ENCODE measurements at places on chromosomes 3 and 15.

- H3K27me3 ChIP-seq: no peaks in the 10 kb centered on the region
- H3K36me3 ChIP-seq: no peaks in the 10 kb centered on the region
- H3K4me3 ChIP-seq: no peak overlapping the region
- DNase-seq: no peak
- no peak overlapping the region for H3K27ac ChIP-seq
Measured at GRCh38 chr15:43903864-43904290, 77.1 kb downstream of the WDR76 start.

- H3K4me3 ChIP-seq: no peak overlapping the region
- H3K4me1 ChIP-seq: peaks cover 92% of the 10 kb centered on the region
- H3K27me3 ChIP-seq: no peaks in the 10 kb centered on the region
- no peaks in the 10 kb centered on the region for H3K36me3 ChIP-seq
Measured at GRCh38 chr15:92915766-92916435, 15.8 kb downstream of the CHD2 start.

DNA sequence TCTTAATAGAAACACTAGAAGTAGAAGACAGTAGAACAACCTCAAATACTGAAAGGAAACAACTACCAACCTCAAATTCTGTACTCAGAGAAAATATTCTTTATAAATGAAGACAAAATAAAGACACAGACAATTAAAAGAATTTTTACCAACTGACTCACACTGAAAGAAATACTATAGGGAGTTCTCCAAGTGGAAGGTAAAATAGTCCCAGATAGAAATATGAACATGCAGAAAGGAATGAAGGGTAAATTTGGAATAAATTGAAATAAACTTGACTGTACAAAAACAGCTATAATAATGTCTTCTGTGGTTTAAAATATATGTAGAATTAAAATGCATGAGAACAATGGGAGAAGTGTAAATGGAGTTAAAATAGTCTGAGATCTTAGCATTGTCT is 36.7 kb upstream of the CCDC174 start:
- H3K4me3 ChIP-seq: no peak overlapping the region
- no peak overlapping the region for H3K27ac ChIP-seq
- no peak for DNase-seq

DNA sequence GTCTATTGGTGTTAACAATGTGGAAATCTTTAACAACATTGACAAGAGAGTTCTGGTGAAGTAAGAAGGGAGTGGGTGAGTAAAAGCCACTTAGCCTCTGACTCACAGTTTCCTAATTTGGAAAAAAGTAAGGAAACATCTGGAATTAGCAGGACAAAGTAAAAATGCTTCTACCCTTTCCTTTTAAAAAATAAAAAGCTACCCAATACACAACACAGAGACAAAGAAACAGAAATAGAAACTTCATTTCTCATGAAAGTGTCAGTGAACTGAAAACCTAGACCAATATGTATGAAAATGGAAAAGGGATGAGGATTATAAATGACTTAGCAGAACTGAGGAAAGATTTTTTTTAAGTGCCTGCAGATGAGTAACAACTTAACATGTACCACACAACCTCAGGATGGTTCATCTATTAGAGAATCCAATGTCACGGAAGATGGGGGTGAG is 65.4 kb downstream of the SSR3 start:
- H3K4me3 ChIP-seq: no peak overlapping the region
- H3K27me3 ChIP-seq: no peaks in the 10 kb centered on the region
- no peak for DNase-seq
- H3K36me3 ChIP-seq: no peaks in the 10 kb centered on the region
- H3K4me1 ChIP-seq: peaks cover under 1% of the 10 kb centered on the region

DNA sequence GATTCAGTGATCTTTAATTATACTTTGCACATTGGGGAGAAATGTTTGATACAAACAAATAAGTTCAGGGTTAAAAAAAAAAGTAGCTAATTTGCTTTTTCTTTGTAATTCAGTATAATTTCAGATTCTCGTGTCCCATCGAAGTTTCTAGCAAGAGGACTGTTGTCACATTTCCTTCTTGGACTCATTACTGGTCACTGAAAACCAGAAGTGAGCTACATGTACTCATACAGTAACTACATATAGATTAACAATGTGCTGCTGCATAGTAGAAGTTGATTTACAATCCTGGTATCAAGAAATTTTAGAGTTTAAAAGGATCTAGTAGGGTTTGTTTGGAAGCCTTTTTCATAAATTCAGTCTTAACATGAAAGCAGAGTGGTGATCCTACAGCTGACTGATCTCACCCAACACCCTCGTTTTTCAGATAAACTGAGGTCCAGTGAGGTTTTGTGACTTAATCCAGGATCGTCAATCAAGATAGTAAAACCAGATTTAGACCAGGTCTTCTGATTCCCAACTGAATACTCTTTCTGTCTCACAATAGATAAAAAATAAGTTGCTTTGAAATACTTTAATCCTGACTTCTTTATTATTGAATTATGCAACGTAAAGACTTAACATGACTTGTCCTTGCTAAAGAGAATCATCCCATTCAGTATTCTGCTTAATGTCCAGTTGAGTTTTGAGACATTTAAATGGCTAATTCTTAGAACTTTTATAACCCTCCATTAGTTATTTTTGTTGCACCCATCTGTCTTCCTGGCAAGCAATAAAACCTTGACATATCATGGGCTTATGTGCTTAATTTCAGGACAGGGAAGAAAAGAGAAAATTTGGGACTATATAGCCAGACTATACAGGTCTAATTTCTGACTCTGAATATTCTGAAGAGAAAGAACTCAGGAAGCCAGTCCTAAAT is 2.8 kb downstream of the SEC62 start:
- no peaks in the 10 kb centered on the region for H3K36me3 ChIP-seq
- H3K27ac ChIP-seq: no peak overlapping the region
- no peak overlapping the region for H3K4me3 ChIP-seq
- no peaks in the 10 kb centered on the region for H3K27me3 ChIP-seq

All from upper lobe of left lung (tissue), 6 donors.